T-helper 22 cell (primary cell): ENCODE measurements at places on chromosomes 7 and 10.
A peak's percentile ranks its signal among the peaks of the same experiment; 100 is the strongest.

DNA sequence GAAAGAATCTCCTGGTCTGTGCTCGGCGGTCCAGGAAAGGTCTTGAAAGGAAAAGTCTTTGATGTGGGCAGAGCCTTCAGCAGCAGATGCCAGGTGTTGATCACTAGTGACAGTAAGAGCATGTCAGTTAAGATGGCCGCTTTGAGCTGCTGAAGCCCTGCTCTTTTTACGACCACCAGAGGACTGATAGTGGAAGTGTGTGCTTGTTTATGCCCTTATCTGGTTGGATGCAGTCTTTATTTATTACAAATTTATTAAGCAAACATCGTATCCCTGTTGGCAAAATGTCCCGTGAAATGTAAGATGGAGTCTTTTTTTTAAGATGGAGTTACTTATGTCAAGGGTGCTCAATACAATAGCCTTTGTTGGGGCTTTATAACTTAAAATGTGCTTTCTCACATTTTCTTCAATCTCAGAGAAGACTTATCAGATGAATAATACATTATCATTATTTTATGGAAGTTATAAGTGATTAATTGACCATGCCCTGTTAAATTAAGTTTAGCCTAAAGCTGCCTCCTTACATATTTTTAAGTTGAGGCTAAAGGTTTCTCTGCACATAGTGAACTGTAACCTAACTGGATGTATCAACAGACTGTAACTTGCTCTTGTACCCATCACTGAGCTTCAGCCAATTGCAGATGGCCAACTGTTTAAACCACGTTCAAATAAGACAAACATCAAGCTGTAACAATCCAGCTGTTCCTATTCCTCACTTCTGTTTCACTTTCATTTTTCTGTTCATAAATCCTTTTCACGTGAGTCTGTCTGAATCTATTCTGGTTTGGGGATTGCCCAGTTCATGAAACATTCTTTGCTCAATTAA is 97.4 kb upstream of the PIK3CG start:
- DNase-seq, result no peak

GRCh38 chr10:21314906-21315644 is 210.4 kb downstream of the SKIDA1 start:
- no peak for DNase-seq

DNA sequence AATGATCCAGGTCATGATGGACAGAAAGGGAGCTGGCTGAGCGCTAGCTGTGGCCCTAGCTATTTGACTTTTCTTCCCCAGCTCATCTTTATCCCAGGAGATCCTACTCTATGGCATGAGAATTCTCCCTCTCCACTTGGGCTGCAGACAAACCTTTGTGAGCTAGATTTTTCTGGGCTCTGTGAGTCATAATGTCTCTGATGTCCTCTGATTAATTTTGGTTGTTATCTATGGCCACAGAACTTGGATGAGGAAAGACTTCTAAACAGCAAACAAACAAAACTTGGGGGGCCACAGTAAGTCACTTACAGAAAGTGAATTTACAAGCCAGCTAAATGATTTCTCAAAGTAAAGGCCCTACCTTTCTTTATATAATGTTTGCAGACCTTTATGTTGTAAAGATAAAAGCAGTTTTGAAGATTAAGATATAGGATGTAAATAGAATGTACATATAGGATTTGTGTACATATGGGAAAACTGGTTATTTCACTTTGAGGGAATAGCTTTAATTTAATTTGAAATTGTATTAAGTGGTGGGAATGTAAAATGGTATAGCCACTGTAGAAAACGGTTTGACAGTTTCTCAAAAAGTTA is 10.4 kb downstream of the ABLIM1 start:
- DNase-seq, result no peak

DNA sequence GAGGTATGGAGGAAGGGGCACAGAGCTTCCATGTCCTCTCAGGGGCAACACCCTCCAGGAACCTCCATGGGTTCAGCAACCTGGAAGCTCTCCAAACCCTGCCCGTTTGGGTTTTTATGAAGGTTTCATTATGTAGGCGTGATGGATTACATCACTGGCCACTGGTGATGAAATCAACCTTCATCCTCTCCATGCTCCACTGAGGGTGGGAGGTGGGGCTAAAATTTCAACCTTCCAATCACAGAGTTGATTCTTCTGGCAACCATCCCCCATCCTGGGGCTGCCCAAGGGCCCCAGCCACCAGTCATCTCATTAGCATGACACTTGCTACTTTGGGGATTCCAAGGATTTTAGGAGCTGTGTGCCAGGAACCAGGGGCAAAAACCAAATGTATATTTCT is 90.1 kb downstream of the TEX36 start:
- DNase-seq, result no peak

GRCh38 chr7:22920672-22921071 is 93.3 kb downstream of the HYCC1 start:
- no peak for DNase-seq

DNA sequence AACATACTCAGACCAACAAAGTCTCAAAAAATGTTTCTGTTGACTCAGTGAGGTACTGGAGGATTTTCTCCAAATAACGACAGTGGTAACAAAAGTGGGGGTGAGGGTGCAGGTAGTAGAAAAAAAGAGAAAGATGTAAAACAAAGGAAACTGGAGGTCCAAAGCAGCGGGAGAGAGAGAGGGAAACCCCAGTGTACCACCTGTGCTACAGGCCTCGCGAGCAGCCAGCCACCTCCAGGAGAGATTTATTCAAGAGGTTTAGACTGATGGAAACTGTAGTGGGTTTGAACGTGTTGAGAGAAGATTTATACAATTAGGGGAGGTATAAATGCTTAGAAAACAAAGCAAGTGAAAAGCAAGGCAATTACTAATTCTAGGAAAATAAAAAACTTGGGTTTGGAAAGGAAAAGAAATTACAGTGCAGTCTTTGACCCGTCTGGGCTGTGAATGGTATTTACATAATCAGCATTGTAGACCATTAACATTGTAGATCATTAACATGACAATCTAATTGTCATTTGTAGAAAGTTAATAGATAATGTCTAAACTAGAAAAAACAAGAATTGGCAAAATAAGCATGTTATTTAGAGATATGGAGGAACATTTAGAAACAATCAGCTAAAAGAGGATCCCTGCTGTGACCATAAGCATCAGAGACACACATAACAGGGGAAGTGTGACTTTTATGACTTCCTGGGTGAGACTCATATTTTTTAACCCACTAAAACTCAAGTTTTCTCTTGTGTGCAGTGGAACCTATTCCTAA is 180.0 kb downstream of the RELN start:
- DNase-seq, result no peak

DNA sequence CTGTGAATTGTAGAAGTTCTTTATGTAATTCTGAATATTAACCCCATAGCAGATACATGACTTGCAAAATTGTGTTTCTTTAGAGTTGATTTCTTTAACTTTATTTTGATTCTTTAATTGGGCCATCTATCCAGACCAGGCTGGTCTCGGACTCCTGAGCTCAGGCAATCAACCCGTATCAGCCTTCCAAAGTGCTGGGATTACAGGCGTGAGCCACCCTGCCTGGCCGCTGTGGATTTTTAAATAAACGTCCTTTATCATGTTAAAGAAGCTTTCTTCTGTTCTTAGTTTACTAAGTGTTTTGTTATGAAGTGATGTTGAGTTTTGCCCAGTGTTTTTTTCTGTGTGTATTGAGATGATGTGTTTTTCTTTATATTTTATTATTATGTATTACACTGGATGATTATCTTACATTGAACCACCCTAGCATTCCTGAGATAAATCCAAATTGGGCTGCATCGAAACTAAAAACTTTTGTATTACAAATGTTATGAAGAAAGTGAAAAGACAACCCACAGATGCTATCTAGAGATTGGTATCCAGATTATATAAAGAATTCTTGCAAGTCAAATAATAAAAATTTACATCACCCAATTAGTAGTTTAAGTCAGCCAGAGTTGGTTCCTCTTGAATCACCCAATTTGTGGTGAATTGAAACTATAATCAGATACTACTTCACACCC is 118.1 kb downstream of the TPST1 start:
- no peak for DNase-seq

- DNase-seq, result no peak
These were observed 64.1 kb upstream of the INSIG1 start for GRCh38 chr7:155233311-155234157.

- DNase-seq, result no peak
These were observed 166.7 kb downstream of the SORCS3 start for GRCh38 chr10:104807581-104808310.

DNA sequence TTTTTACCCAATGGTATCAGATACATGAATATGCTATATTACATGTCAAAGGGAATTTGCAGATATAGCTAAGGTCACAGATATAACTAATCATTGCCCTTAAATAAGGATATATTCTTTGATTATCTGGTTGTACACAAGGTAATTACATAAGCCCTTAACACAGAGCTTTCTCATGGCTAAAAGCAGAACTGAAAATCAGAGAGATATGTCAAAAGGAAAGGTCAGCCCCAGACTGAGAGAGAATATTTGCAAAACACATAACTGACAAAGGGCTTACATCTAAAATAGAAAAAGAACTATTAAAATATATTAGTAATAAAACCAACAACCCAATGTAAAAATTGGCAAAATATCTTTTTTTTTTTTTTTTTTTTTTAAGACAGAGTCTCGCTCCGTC is 1029.5 kb upstream of the LRRN3 start:
- DNase-seq, result no peak

DNA sequence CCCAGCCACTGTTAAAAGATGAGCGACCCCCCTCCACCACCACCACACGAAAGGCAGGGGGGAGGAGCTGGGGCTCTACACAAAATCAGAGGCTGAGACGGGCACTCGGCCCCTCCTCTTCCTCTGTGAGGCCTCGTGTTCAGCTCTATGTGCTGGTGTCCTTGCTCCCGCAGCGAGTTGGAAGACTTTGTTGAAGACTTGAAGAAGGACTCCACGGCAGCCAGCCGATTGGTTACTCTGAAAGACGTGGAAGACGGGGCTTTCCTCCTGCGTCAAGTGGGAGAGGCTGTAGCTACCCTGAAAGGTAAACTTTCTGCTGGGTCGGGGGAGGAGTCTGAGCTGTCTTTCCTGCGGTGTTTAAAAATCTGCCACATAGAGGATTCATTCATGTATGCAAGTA is 203.7 kb downstream of the ARHGAP21 start:
- DNase-seq, result peak; percentile 19

- no peak for DNase-seq
These were observed 303.1 kb upstream of the IMMP2L start for GRCh38 chr7:111865430-111865829.

- DNase-seq, result no peak
These were observed 819 bp upstream of the TRIM4 start for GRCh38 chr7:99920149-99920548.
